ENCODE measurements at places on chromosomes 3 and 15.
A peak's percentile ranks its signal among the peaks of the same experiment; 100 is the strongest.

DNA sequence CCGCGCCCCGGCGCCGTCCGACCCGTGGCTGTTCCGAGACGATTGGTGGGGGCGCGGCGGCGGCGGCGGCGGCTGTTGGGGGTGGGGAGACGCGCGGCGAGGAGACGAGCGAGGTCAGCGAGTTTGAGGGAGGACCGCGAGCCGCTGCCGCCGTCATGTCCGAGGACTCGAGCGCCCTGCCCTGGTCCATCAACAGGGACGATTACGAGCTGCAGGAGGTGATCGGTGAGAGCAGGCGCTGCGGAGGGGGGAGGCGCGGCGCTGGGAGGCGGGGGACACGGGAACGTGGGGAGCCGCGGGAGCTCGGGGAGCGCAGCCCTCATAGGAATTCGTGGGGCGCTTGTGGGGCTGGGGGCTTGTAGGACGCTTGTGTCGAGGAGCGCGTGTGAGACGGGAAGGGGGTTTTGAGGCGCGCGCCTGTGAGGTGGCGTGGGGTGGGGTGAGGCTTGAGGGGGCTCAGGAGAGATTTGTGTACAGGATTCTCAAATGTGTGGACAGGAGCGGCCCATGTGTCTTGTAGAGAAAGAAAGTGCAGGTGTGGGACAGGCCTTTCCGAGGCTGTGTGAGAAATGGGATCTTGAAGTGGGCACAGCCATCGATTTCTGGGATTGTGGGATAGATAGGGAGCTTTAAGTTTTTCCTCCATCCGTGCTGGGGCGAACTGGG is 518 bp downstream of the OXSR1 start:
- DNase-seq = peak; percentile 63

GRCh38 chr15:83207660-83208366 is at the start of gene HDGFL3:
HDGFL3 (minus strand) TSS chr15:83207823; CDS start chr15:83207414, 409 bp downstream.
- peak; percentile 65 for DNase-seq

GRCh38 chr15:63615935-63616334 is 18.7 kb downstream of the FBXL22 start:
- DNase-seq = no peak

DNA sequence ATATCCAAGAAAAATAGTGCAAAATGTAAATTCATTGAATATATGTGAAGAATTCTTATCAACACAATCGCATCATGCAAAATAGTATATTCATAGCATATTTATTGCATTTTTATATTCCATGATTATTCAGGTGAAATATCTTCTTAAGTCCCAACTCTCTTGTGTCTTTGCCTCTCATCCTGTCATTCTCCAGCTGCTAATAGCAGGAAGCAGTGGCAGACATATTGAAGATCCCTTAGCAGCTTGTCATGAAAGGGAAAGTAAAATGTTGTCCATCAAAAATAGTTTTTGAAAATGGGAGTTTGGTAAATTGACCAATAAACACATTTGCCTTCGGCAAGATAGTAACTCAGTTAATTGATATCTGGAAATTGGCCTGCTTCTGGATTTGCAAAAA is 265.3 kb upstream of the TGFBR2 start:
- no peak for DNase-seq

- DNase-seq = no peak
These were observed 18.1 kb upstream of the BOC start for GRCh38 chr3:113193288-113193687.

GRCh38 chr3:187445356-187445755 is 77.2 kb downstream of the RTP4 start:
- DNase-seq = no peak

- DNase-seq = peak; percentile 45
These were observed at the start of gene PDZRN3 for GRCh38 chr3:73624821-73625665. PDZRN3 (minus strand) TSS chr3:73624941.

GRCh38 chr3:195004512-195005250 is 266.3 kb downstream of the XXYLT1 start:
- no peak for DNase-seq

All from iris pigment epithelial cell (primary cell).